ENCODE measurements at places on chromosomes 7 and 10.

DNA sequence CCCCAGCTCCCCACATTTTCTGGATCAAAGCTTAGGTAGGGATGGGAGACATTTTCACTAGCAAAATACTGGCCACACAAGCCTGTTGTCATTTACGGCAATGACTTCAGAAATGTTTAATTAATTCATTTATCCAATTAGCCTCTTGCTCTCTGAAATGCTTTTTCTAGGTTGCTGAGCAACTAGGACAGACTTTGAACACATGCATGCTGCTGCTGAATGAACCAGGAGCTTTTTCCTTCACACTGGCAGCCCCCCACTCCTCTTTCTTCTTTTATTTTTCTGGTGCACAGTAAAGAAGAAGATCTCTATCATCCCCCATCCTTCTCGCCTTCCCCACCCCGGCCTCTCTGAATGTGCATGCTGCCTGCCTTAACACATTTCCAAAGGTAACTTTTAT, 22.5 kb downstream of the SORCS3 start:
- DNase-seq, result no peak

DNA sequence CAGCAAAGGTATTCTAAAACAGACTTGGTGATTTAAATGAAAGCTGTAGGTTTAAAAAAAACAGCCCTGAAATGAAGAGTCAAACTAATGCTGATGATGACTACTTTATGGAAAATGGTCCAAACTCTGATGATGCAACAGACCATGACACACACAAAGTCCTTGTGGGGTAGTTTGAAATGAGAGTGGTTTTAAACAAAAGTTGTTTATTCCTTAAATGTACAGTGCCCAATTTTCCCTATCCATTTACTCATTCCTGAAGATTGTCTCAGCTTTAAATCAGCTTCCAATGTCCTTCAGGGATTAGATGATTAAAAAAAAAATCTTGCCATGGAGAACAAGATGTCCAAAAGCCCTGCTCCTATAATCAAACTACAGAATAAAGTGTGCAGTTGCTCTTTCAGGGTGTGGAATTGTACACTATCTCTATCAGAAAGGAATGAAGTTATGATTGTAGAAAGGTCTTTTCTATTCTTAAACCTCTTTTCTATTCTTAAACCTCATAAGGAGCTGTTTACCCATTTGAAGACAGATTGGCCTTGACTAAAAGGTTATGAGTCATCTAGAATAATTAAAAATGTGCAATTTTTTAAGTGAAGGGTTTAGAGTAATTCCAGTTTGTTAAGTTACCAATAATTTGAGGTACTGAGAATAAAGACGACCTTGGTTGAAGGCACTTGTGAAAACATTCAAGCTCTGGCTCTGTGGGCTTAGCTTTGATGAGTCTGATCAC, 70.2 kb upstream of the ITGA8 start:
- no peak for DNase-seq

GRCh38 chr7:19375976-19376375, 230.8 kb upstream of the FERD3L start:
- DNase-seq, result no peak

- no peak for DNase-seq
These were observed 82.6 kb downstream of the PIP4K2A start for GRCh38 chr10:22631646-22632278.

GRCh38 chr7:23338863-23339262, 39.7 kb downstream of the MALSU1 start:
- DNase-seq, result no peak

DNA sequence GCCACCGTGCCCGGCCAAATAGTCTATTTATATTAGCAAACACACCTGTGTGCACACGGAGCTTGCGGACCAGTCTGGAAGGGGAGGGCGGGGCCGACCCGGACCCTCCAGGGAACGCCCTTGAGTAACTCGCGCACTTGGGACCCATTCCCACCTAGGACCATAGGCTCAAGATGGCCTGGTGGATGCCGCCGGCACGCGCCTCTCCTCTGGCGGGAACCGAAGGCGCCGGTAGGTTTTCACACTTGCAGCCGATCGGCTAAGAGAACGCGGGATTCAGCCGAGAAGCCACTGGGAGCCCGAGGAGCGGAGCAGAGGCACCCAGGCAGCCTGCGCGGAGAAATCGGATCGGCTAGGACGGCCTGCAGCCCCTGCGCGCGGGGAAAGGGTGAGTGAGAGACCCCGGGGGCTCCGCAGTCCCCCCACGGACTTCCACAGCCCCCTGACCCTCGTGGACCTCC, 18.9 kb downstream of the IFT22 start:
- no peak for DNase-seq

- no peak for DNase-seq
These were observed 76.8 kb downstream of the VIPR2 start for GRCh38 chr7:159067576-159068487.

GRCh38 chr7:6530626-6531491, 20.4 kb downstream of the GRID2IP start:
- peak; percentile 42 for DNase-seq

GRCh38 chr7:47297120-47297519, 284.8 kb downstream of the TNS3 start:
- no peak for DNase-seq

Measured in stimulated activated CD4-positive, alpha-beta T cell treated with anti-CD3 and anti-CD28 coated beads, Interleukin-4, amount 100 ng/mL, for 48 hours (primary cell).